ENCODE measurements at places on chromosomes 2 and 18.
A peak's percentile ranks its signal among the peaks of the same experiment; 100 is the strongest.

- DNase-seq: no peak
These were observed 229.2 kb downstream of the HDAC4 start for GRCh38 chr2:239171643-239172042.

- no peak for DNase-seq
These were observed 62.2 kb downstream of the KIAA2012 start for GRCh38 chr2:202135091-202135874.

DNA sequence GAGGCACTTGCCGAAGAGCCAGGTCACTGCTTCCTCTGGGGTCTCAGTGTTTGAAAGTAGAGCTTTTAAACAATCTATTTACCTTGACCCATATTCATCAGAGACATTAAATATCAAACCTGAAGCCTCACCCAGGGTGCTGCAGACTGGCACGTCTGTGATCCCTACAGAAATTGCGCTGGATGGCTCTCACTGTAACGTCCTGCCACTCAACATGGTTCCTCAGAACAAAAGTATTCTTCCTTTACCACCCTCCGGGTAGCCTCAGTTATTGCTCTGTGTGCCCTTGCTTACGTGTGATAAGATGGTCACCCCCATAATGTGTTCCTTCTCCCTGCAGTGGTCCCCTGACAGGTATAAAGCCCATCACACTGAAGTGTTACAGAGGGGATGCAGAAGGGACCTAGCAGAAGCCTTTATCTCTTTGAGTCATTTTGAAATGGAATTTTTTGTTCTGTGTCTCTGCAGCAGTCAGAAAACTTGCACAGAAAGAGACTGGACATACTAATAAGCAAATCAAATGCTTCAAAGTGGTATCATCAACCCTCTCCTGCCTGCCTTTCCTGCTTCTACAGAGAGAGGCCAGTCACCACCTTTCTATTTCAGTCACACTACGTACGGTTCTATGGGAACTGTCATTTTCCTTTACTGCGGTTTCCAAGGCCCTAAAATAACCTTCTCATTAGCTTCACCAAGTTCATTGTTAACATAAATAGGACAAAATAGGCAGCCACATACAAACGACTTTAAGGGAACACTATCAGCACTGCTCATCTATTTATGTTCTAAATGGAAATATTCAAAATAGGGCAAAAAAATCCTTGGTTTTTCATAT, 86.8 kb downstream of the METTL8 start:
- no peak for DNase-seq

- DNase-seq: no peak
These were observed 348.3 kb upstream of the LRATD1 start for GRCh38 chr2:14284244-14284643.

- no peak for DNase-seq
These were observed 167.1 kb downstream of the ZFP36L2 start for GRCh38 chr2:43059183-43059897.

GRCh38 chr18:26409091-26409490, 139.3 kb downstream of the KCTD1 start:
- no peak for DNase-seq

GRCh38 chr2:239098288-239098970, 250.5 kb downstream of the TWIST2 start:
- peak; percentile 88 for DNase-seq

GRCh38 chr2:164023896-164024295, 288.1 kb upstream of the FIGN start:
- DNase-seq: no peak

DNA sequence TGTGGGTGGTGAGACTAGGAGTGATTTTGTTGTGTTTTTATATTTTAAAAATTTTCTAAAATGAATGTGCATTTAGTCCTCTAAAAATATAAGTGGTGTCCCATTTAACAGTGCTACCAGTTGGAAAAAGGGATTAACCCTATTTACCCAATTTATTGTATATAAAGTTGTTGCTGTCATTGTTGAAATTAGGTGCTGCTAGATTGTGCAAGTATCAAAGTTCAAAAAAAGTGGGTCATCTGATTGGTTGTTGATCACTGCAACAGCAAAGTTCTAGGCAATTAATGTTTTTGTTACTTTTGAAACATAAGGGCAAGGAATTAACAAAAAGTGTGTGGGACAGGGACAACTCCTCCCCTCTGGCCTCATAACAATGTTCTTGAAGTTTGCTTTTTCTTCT, 40.6 kb downstream of the ADNP2 start:
- no peak for DNase-seq

DNA sequence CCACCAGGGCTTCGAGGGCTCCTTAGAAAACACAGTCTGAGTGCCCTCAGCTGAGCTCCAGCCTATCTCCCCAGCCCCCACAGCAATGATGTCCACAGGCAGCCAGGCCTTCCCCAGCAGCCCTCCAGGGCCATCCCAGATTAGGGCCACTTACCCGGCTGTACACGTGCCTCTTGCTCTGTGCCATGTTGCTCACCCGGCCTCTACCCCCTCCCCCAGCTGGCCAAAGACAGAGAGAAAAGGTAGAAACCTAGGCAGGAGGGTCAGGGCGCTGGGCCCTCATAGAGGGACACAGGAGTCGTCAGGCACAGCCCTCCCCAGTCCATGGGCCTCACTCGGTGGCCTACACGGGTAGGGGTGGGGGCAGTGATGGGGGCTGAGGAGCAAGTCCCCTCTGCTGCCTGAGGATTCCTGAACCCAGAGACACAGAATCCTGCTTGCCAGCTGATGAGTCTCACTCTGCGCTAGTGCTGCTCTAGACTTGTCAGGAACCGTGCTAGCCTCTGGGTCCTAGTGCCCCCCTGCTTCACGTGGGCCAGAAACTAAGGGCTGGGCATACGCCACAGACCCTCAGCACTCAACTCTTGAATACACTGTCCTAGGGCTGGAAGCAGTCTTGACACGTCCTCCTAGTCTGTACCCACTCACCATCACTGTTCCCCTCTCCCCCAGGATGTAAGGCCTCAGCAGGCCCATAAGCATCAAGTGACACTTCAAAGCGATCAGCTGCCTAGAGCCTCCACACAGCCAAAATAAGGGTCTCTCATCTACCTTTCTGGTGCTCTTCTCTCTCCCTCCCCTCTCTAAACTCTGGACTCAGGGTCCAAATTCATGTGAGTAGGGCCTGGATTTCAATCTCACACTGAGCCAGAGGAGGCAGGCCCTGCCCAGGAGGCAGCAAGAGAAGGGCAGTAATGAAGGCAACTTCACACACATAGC, at the start of gene DCTN1:
DCTN1 (minus strand) TSS at position 461 of the 939 bp plus-strand sequence; CDS start at position 187, 274 bp downstream.
- no peak for DNase-seq

DNA sequence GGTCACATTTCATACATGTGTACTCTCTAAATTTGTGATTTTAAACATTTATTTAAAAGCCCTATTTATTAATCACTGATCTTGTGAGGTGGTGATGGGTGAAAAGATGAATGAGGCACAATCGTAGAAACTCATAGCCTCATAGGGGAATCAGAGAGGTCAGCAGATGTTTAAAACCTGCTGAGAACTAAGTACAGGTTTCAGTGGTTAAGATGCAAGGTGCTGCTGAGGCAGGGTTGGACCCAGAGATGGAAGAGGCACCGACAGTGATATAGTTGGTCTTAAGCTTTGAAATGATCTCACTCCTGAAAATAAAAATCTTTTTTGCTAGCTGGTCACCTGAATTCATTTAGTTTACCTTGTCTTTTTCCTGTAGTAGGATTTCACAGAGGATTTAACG, 49.6 kb downstream of the LINC00305 start:
- no peak for DNase-seq

DNA sequence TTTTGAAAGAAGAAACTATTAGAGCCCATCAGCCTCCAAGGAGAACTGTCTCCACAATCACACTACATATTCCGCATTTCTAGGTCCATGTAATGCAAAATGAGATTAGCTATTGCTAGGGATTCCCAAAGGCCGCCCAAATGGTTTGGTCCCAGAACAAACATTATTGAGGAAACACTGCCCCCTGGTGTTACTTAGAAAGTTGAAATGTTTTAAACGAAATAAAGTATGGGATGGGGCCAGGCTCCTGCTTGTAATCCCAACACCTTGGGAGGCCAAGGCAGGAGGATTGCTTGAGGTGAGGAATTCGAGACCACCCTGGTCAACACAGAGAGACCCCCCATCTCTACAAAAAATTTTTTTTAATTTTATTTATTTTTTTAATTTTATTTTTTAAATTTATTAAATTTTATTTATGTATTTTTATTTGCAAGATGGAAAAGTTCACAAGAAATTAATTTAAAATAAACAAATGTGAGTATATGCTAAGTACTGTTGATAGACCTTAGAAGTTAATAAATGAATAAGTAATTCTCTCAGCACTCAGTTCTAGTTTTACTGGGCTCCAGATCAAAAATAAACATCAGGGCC, 5.5 kb downstream of the NHEJ1 start:
- no peak for DNase-seq

DNA sequence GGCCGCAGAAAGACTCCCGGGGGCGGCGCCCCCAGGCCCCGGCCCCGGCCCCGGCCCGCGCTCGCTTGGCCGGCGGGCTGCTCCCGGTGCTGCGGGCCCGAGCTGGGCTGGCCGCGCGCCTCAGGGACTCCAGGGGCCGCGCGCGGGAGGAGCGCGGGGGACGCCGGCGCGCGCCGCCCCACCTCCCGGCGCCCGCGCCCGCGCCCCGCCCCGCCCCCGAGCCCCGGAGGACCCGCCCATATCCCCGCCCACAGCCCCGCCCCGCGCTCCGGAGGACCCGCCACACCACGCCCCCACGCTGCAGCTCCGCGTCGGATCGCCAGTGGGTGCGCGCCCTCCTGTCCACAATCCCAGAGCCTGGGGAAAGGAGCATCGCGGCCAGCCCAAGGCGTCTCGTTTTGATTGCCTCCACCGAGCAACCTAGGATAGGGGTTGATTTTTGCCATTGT, at the start of gene PARD6G:
PARD6G (minus strand) TSS at position 122 of the 449 bp plus-strand sequence. CDS start 166 bp downstream, outside the sequence.
- peak; percentile 83 for DNase-seq

DNA sequence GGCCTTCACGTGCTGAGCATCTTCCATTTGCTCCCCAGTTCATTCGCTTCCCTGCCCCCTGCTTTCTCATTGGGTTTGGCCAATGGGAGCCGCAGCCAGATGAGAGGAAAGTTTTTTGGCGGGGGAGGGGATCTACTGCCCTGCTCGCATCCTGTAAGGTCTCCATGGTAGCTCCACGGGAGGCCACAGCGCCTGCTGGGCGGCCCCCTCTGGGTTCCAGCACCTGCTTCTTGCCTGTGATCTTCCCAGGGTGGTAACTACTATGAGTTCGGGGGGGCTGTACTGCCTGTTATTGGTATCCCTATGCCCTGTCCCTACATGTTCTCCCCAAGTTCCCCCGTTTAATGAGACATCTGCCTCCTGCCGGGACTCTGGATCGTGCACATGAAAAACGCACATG, 57.2 kb downstream of the INPP5D start:
- peak; percentile 33 for DNase-seq

- peak; percentile 90 for DNase-seq
These were observed 9.6 kb downstream of the MARCHF4 start for GRCh38 chr2:216362730-216363129.

- DNase-seq: no peak
These were observed 154.1 kb downstream of the VAPA start for GRCh38 chr18:10067670-10068659.

DNA sequence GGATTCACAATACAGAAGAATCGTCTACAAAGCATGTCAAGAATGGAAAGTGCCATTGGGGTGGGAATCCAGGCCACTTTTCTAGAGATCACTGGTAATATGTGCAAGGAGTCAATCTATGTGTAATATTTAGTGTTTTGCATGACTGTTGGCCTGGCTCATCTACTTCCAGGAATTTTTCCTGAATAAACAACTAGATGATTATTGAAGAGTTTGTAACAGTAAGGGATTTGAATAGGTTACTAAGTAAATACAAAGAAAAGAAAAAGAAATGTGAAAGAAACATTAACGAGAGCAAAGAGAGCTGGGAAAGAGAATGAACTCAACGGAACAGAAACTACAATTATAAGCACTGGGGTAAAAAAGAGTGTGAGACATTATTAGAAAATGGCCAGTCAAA, 406.0 kb downstream of the TGIF1 start:
- DNase-seq: no peak

GRCh38 chr2:217790195-217790594, 212.6 kb downstream of the TNS1 start:
- no peak for DNase-seq

DNA sequence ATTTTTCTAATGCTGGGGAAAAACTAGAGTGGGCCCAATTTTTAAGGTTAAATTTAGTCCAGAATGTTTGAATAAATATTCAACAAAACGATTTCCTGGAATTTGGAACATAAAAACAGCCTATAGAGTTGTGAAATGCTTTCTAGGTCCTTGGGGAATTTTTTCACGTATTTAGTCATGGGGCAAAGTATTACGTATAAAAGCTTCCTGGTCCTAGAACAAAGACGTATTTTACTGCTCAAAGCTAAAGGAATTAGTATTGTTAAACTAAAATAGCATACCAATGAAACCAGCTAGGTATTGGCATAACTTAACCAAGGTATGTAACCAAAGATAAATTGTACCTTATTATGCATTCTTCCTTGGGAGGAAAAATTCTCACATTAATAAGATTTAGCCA, 1.6 kb downstream of the SESTD1 start:
- DNase-seq: no peak

- no peak for DNase-seq
These were observed 296.6 kb upstream of the RGPD4 start for GRCh38 chr2:107530046-107530445.

DNA sequence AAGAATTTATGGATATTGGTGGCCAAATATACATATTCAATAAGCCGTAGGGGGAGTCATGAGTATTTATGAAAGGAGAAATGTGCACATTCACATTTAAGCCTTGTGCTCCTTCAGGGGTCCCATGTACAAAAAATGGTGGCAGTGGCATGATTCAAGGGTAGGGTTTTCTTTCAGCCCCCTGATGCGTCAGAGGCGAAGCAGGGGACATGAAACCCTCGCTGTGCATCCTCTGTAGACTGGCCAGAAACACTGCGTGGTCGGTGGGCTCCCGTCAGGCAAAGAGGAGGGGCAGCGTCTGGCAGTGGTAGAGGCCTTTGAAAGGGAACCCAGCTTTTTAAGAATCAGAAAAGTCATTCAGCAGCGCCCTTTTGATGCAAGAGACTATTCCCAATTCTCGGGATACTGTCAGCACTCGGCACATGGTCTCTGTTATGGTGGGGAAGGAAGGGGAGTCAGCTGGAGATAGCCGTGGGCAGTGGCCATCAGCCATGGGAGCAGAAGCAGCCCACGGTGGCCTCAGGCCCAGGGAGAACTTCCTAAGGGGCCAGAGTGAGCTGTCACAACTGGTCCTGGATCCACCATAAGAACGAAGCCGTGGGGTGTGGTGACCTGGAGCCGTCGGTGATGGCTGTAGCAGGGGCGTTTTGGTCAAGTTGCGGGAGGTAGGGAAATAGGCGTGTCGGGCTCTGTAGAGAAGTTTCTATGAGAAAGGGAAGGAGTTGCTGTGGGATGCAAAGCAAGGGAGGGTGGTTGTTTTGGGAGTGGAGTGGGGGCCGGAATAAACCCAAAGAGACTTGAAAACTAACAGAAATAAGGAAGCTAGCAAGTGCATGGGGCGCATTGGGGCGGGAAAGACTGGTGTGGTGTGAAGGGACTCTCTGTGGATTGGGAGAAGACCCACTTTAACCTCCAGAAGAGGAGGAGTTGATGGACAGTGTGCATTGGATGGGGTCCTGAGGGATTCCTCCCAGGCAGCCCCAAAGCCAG, 95.6 kb downstream of the SH3BP4 start:
- no peak for DNase-seq

Data from RWPE2 (cell line).